ENCODE measurements at places on chromosomes 3 and 15.

DNA sequence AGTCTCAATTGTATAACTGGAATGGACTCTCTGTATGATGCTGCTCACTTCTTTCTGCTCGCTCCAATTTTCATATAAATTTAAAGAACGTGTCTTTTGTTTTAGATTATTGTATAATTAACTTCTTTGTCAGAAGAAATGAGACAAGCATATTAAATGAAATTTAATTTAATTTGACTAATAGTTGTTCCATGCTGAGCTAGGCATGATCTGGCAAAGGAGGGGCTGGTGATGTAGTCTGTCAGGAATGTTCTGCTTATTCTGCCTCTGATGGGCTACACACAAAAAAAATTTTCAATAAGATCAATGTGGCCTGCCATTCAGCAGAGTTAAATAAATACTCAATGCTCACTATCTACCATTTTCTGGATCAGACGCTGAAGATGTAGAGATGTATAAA, 208.4 kb upstream of the CD96 start:
- DNase-seq = no peak

GRCh38 chr3:168327856-168328255, 232.1 kb upstream of the GOLIM4 start:
- DNase-seq = no peak

DNA sequence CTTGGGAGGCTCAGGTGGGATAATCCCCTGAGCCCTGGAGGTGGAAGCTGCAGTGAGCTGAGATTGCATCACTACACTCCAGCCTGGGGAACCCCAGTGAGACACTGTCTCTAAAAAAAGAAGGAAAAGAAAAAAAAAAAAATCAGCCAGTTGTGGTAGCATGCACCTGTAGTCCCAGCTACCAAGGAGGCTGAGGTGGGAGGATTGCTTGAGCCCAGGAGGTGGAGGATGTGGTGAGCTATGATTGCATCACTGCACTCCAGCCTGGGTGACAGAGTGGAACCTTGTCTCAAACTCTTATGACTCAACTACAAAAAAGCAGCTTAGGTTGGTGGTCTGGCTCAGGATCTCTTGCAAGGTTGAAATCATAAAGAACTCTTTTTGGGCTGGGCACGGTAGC, 19.3 kb upstream of the GPX1 start:
- peak; percentile 11 for DNase-seq

DNA sequence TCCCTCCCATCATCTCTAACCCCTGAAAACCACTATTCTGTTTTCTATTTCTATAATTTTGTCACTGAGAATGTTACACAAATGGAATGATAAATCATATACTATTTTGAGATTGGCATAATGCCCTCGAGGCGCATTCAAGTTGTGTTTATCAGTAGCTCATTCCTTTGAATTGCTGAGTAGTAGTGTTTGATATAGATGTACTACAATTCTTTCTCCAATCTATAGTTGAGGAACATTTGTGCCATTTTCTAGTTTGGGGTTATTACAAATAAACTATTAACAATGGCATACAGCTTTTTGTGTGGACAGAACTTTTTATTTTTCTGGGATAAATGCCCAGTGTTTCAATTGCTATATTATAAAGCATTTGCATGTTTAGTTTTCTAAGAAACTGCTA, 86.0 kb downstream of the CCR1 start:
- DNase-seq = no peak

DNA sequence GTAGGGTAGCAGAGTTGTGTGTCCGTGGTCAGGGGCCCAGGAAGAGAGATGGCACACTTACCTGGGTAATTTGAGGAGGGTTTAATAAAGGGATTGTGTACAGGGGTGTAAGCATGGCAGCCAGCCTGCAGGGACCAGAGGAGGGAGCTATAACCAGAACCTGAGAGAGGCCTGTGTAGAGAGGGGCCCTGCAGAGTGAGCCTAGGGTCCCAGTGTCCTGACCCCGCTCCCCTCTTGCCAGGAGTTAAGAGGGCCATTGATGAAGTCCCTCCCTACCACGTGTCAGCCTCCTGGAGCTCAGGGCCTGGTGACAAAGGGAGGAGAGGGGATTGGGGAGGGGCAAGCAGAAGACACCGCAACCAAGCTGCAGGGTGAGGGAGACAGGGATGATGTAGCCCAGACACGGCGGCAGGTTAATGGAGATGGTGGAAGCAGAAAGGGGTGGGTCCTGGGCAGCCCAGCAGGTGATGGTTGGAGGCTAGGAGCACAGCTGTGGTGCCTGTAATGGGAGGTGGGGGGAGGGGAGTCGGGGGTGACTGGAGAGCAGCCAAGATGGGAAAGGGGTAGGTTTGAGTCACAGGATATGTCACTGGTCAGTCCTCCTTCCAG, 165.4 kb upstream of the TOPAZ1 start:
- no peak for DNase-seq

GRCh38 chr3:154829929-154830328, 250.2 kb upstream of the MME start:
- DNase-seq = no peak

DNA sequence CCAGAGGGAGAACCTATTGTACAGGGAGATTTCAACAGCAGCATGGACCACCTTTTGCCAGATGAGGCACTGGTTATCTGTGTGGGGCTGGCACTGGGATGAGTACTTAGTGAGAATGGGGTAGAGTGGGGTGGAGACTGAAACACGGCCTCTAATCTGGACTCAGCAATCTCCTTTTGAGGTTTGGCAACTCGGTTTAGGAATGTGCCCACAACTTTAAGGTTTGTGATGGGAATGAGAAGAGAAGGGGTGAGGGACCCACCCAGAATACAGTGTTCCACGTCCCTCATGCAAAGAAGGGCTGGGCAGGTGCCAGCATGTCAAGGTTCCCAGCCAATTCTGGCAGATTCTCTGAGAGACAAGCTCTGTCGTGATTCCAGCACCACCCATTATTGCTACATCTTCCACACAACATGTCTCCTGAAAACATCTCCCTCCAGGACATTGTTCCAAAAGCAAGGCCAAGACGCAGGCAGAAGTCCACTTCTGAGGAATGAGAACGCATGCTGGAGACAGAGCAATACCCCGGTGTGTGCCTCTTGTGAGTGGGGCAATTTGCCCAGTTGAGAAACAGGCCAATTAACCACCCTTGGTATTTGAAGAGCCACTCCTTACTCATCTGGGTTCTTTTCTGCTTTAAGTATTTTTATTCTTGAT, 37.5 kb upstream of the CCR4 start:
- no peak for DNase-seq

DNA sequence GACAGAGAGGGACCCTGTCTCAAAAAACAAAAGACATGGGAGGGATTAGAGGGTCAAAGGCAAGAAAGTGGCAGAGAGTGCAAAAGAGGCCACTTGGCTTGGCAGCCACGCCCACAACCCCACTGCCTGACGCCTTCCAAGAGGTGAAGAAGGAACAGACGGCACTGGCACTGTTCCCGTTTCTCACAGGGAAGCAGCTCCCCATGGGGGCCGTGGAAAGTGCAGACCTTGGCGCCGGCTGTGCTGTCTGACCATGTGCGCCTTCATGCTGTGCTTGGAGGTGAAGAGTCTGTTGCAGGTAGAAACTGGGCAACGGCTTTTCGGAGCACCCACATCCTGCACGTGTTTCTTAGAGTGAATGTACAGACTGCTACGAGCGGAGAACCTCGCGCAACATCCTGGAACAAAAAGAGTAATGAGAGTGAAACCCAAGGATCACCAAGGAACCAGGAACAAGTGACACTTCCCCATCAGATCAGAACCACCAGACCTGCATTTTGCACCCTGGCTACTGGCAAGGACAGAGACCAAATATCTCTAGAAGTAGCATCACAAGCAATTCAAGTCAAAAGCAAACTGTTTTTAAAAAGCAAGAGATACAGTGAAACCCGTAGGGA, 9.7 kb downstream of the ZXDC start:
- DNase-seq = peak; percentile 34

DNA sequence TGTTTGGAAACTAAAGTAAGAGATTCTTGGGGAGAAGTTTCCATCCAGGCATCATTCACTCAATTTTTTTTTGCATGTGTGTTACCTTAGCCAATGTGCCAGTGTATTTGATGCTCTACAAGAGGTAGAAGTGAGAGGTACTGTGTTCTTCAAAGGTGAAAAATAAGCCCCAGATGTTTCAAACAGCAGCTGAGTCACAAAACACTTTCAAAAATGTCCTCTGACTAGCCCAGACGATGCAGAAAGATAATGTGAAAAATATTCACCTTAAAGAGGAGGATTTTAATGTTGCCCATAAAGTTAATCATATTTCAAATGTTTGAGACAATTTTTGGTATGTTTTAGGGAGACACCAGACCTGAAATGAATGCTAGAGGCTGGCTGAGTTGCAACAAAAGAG, 107.7 kb upstream of the RASGRP1 start:
- no peak for DNase-seq

GRCh38 chr3:157572559-157573270, 69.5 kb upstream of the VEPH1 start:
- DNase-seq = peak; percentile 47

- DNase-seq = no peak
Observed at GRCh38 chr3:122000936-122001605, 21.0 kb downstream of the ILDR1 start.

DNA sequence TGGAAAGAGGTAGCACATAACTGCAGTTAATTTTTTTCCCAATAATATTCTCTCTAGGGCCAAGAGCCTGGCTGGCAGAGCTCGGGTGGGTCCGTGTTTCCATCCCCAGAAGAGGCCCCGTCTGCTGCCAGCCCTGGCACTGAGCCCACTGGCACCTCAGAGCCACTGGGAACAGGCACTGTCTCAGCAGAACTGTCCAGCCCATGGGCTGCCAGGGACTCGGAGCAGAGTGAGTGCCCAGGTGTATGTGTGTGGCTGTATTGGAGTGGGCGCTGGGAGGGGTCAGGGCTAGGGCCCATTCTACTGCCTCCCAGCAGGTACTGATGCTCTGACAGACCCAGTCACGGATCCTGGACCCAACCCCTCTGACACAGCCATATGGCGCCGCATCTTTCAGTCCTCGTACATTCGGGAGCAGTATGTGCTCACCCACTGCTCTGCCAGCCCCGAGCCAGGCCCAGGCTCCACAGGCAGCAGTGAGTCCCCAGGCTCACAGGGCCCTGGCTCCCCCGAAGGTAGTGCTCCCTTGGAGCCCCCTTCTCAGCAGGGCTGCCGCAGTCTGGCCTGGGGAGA, 8.9 kb downstream of the VWA5B2 start:
- DNase-seq = no peak

DNA sequence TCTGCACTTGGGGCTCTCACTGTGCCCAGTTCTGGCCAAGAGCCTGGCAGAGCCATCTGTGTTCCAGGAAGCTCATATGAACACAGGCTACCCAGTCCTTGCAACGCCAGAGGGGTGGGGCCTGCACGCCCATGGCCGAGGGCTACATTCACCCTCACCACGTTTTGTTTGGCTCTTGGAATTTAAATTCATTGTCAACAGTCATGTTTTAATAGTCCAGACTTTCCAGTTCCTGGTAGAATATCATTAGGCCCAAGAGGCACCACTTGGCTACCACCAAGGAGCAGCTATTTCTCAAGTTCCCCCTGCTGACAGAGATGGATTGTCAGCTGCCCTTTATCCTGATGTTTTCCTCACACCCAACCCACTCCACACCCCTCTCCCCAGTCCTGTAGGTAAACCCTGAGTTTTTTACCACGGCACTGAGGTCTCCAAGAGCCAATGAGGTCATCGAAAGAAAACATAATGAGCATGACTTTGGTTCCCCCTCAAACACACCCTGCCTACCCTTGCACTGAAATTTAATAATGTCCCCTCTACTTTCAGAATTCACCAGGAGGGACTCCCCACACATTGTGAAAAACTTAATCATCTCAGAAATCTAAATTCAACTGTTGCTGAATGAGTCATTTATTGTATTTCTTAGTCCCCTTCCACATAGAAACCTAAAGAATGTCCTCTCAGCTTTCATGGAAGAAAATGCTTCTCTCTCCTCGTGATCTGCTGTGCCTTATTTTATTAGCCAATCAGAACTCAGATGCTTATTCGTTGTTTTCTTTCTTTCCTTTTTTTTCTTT, 125.1 kb downstream of the SHQ1 start:
- DNase-seq = no peak

DNA sequence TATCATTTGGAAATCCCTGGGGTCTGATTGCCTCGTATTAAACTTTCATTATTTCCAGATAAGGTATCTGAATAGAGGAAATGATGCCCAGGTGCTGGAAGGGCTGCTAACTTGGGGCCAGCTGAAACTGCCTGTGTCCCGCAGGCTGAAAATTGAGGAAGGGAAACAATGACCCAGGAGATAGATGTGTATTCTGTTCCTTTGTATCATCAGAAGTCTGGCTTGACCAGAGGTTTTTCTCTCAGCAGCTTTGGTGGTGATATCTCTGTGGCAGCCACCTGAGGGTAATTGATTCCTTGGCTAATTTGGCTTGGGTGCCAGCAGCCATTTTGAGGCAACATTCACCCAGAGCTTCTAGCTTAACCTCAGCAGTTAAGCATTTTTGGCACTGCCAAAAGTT, 90.0 kb upstream of the STT3B start:
- DNase-seq = no peak

- DNase-seq = peak; percentile 39
Observed at GRCh38 chr3:16897254-16897926, 12.6 kb downstream of the PLCL2 start.

DNA sequence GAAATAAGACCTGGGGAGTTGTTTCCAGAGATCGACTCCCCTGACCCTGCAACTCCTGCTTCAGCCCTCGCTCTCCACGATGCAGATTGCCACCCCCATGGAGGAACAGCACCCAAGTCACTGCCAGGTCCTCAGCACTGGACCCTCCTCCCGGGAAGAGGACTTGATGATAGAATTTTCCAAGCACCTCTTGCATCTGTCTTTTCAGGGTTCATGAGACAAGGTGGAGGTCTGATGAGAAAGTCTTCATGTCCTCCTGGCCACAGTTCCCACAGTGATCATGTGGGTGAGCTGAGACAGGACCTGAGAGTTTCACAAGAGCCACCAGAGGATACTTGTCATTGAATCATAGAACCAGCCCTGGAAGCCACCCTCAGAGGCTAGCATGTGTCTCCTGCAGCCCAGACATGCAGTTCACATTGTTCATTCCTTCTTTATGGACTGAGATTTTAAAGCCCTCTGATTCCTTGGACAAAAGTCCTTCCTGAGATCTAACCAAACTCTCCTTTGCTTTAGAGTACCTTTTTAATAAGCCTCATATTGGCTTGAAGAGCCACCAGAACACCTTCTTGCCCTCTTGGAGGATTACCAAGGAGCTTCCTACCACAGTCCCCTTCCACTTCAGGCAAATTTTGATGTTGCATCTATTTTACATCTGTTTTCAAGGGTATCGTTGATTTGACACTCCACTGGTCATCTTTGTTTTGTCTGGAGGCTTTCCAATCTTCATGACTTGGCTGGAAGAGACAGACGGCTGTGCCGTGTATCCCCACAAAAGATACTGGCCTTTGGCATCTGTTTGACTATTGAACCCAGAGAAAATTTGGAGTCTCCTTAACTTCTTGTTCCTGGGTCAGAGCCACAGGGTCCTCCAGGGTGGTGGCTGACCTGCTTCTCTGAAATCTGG, 224.8 kb upstream of the BHLHE40 start:
- DNase-seq = no peak

GRCh38 chr15:69893863-69894262, 203.9 kb downstream of the TLE3 start:
- DNase-seq = no peak

GRCh38 chr3:97863031-97863430, 41.2 kb downstream of the CRYBG3 start:
- no peak for DNase-seq

GRCh38 chr15:94476686-94477085, 245.3 kb downstream of the MCTP2 start:
- DNase-seq = no peak
